Fibroblast of upper back skin (primary cell): ENCODE measurements at places on chromosomes 4 and X.

DNA sequence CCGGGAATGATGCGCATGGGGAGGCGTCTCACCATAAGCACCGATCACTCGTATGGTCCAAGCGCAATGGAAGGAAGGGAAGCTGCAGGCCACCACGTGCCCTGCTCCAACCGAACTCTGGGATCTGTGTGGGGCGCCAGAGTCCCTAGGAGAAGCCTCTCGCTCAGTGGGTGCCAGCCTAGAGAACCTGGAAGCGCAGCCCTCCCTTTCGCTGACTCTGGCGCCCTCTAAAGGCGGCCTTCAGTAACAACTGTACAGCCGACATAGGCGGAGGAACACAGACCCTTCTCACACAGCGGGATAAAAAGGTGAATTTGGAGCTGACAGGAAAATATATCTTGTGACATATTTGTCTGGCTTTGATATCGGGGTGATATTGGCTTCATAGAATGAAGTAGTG, 76.0 kb downstream of the INTS6L start:
- peak; percentile 19 for DNase-seq

GRCh38 chr4:99529228-99529627, 18.4 kb downstream of the C4orf17 start:
- DNase-seq: peak; percentile 41

DNA sequence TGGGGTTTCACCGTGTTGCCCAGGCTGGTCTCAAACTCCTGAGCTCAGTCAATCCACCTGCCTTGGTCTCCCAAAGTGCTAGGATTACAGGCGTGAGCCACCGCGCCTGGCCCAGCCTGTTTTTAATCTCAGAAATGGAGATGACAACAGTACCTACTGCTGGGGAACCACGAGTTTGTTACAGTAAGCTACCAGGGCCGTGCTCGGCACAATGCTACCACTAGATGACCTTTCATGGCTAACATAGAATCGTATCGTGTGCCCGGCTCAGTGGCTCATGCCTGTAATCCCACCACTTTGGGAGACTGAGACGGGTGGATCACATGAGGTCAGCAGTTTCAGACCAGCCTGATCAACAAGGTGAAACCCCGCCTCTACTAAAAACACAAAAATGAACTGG, 90.8 kb upstream of the SLC34A2 start:
- DNase-seq: no peak

DNA sequence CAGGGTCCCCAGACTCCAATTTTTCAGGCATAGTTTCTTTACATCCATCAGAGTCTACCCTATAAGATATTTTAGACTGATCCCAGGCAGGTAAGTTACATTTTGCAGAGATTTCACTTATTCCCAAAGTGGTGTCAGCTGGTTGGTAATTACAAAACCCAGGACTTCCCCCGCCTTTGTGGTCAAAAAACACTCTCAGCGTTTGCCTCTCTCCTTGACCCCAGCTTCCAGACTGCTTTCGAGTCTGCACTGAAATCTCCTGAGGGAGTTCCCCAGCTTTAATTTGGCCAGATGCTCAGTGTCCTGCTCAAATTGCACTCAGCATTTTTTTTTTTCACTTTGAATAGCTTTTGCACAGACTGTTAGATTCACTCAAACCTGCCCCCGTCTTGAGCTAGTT, 11.2 kb upstream of the AMOT start:
- DNase-seq: peak; percentile 68

DNA sequence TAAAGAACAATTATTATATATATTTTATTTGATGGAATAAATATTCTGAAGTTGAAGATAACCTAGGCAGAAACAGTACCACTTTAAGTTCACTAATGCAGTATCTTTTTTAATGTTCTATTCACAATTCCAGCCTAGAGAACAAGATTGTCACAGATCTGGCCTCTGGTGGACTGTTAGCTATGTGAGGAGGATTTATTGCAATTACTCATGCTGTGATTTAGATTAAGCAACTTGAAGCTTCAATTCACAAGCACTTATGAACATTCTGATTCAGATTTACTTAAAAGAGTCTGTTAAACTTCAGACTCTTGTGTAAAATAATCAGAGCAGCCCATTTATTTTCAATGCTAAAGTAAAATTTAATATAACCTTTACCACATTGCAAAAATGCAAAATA, 1489.8 kb downstream of the STIM2 start:
- peak; percentile 77 for DNase-seq

- peak; percentile 5 for DNase-seq
These were observed 4.0 kb downstream of the COL25A1 start for GRCh38 chr4:109298279-109299010.

DNA sequence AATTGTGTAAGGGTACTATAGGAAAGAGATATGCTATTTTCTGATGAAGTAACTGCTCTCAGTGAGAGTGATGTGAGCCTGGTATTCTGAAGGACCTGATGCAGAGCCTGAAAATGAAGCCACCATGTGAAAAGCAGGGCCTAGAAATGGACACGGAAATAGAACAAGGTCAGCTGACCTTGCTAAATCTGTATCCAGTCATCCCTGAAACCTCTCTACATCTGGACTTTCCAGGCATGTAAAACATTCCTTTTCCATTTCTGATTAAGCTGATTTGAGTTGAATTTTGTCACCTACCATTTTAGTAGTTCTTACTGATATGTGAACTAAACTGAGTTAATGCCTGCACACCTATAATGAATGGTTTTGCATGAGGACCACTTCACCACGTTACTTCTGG, 72.4 kb upstream of the NEIL3 start:
- no peak for DNase-seq

DNA sequence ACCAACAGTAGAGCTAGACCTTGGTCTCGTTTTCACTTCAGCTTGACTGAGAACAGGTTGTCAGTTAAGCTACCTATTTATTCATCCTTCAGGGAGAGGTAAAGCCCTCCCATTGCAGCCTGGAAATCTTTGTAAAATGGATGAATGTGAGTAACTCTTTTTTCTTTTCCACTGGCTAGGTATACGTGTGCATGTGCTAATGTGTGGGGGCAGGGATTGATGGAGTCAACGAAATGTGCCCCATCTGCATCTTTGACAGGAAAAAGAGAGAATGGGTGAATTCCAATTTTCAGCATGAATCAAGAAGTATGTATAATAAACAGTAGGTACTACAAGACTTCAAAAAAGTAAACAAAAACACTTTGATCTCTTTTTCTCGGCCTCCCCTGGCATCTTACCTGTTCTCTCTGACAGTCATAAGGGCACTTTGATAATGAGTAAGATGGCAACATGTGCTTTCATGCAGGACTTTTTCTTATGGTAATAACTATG, at the start of gene IL21:
Gene IL21 (minus strand): TSS at position 51 of the 492 bp plus-strand sequence. CDS start 55 bp downstream, outside the sequence.
- DNase-seq: no peak

DNA sequence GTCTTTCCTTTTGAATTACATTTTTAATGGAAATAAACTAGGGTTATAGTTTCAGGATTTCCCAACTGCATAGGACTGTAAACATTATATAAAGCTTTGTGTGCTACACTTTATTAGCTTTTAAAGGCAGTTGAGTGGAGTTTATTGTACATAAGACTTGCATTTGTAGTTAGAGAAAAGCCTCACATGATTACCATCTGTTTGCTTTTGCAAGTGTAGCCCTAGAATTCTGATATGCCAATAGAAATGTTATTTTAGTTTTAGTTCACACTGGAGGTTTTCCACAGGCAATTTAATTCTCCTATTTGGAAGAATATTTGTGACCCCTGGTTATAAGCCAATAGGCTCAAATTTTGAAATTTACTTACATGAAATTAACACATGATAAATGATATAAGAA, 41.3 kb upstream of the ANK2 start:
- no peak for DNase-seq

GRCh38 chrX:151985955-151986354, 11.5 kb upstream of the GABRE start:
- peak; percentile 61 for DNase-seq

DNA sequence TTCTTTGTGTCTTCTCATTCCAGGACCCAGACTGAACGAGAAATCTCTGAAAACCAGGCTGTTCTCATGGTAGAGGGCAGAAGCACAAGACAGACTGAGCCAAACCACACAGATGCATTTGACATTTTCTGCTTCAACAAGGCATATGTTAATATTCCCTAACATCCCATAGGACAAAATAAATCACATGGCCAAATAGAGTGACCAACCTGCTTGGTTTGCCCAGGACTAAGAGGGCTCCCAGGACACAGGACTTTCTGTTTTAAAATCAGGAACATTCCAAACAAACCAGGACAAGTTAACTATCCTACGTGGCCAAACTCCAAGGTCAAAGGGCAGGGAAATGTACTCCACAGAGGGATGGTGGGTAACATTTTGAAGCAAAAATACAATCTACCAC, 11.7 kb downstream of the CTPS2 start:
- DNase-seq: no peak

DNA sequence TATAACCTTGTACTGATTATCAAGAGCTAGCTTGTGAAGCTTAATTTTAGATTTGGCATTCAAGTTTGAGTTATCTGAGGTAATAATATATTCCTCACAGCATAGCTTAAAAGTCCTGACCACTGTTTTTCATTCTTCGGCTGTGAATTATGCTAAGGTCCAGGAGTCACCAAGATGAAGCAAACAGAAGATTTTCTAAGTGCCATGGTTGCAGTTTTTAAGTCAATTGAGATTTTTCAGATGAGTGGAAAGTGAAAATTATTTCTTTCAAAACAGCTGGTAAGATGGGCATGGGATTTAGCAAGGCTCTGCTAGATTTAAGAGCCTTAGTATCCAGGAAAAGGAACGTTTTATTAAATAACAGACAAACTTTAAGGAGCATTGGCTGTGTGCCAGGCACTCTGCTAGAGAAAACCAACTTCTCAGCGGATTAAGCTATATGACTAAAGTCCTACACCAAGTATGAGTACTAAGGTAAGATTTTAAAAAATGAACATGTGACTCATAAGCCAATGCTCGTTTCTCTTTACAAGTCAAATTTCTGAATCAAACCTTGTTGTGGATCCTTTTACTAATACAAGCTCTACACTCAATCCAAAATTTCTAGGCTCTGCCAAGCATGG, 149.9 kb upstream of the IL15 start:
- peak; percentile 88 for DNase-seq

GRCh38 chr4:123477711-123478209, 81.2 kb downstream of the SPRY1 start:
- peak; percentile 70 for DNase-seq

- DNase-seq: no peak
These were observed 14.8 kb downstream of the LHFPL1 start for GRCh38 chrX:112664924-112665323.

GRCh38 chrX:14777525-14777924, 95.3 kb downstream of the FANCB start:
- DNase-seq: peak; percentile 70

DNA sequence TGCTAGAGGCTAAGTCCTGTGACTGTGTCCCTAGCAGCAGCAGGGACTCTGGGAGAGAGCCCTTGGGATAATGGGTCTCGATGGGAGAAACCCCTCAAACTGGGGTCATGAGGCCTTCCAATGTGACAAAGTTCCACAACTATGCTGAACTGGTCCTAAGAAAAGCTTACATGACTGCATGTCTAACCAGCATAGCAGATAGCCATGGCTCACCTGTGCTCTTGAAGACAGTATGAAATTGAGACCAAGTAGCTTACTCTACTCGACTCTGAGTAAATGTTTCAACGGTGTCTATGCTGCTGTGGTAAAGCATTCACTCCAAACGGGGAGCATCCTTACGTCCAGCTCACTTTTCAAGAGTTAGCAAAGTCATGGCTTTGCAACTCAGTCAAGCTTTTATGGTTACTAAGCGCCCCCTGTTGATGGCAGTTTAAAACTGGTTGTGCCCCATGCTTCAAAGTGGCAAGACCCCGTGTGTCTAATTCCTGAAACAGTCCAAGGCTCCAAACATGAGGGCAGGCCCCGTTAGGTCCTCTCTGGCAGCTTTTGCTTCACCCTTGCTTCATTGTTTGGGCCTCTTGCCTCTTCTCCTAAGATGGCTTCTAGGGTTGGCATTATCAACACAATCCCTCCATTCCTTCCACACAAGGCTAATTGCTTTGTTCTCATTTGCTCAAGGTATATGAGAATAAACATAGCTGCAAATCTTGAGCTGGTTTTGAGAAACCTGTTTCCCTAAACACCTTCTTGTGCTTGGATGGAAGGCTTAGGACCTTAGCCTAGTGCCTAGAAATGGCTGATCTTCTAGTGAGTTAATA, 46.6 kb downstream of the CCNG2 start:
- peak; percentile 86 for DNase-seq

DNA sequence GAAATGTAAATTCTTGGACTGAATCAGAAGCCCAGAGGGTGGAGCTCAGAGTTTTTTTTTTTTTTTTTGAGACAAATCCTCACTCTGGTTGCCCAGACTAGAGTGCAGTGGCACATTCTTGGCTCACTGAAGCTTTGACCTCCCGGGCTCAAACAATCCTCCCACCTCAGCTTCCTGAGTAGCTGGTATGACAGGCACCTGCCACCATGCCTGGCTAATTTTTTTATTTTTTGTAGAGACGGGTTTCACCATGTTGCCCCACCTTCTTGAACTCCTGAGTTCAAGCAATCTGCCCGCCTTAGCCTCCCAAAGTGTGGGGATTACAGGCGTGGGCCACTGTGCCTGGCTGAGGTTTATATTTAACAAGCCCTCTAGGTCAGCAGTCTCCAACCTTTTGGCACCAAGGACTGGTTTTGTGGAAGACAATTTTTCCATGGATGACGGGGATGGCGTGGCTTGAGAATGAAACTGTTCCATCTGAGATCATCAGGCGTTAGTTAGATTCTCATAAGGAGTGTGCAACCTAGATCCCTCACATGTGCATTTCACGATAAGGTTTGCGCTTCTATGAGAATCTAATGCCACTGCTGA, 76.7 kb downstream of the FHIP1A start:
- DNase-seq: peak; percentile 7
